ENCODE measurements at places on chromosomes 6 and 20.

DNA sequence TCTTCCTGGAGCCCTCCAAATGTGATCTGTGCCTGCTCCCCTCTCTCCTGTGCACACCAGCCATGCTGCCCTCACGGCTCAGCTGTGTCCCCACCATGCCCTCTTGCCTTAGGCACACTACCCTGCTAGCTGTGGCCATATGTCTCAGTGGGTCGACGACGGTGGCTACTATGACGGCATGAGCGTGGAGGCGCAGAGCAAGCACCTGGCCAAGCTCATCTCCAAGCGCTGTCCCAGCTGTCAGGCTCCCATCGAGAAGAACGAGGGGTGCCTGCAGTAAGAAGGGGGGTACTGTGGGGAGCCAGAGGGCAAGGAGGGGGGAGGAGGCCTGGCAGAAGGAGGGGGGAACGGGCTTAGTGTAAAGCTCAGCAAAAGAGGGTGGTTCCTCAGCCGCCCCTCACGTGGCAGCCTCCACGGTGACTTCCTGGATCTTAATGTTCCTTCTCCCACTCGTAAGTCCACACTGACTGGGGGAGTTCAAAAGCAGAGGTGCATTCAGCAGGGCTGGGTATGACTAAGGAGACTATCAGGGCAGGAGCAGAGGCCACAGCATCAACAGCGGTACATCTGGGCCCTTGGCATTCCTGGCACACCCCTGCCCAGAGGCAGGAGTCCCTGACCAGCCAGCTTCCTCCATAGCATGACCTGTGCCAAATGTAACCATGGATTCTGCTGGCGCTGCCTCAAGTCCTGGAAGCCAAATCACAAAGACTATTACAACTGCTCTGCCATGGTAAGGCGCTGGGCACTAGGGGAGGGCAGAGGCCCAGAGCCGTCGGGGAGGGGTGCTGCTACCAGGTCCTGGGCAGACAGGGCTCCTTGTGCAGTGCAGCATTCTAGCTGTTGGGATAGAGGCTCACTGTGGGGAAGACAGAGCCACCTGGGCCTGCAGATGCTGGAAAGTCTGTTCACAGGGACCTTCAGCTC, 8.0 kb downstream of the DNPH1 start:
- no peak for DNase-seq

DNA sequence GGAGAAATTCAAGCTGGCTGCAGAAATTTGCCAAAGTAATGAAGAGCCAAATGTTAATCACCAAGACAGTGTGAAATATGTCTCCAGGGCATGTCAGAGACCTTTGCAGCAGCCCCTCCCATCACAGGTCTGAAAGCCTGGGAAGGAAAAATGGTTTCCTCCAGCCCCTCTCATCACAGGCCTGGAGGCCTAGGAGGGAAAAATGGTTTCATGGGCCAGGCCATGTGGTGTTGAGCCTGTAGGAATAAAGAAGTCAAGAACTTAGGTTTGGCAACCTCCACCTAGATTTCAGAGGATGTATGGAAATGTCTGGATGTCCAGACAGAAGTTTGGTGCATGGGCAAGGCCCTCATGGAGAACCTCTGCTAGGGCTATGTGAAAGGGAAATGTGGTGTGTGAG, 185.0 kb downstream of the SLC35F1 start:
- no peak for DNase-seq

- no peak for DNase-seq
Measured at GRCh38 chr6:163892824-163893561, 478.5 kb downstream of the QKI start.

- no peak for DNase-seq
Measured at GRCh38 chr6:25963426-25964123, 973 bp downstream of the TRIM38 start.

DNA sequence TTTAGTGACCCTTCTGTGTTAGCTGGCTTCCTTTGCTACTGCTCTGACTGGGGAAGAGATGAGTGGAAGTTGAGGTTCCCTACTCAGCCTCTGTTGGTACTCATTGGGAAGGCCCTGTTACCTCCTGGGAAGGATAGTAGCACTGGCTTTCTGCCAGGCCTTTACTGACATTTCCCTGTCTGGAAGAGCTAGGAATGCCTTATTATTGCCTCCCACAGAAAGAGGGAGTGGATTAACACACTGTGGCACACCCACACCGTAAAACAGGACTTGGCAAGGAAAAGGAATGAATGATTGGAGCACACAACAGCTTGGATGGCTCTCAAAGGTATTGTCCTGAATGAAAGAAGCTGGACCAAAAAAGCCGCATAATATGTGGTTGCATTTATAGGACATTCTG, 12.2 kb downstream of the ZNF831 start:
- no peak for DNase-seq

DNA sequence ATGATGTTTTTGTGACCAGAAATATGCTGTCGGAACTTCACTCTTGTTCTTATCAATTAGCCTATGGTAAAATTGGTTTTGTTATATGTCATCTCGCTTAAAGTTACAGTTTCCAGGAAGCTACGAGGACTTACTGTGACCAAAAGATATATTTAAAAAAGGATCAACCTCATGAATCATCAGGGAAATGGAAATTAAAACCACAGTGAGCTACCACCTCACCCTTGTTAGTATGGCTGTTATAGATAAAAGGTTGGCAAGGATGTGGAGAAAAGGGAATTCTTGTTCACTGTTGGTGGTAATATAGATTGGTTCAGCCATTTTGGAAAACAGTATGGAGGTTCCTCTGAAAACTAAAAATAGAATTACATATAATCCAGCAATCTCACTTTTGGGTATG, 14.3 kb upstream of the INSM1 start:
- DNase-seq: no peak

GRCh38 chr20:4729265-4729664, 7.6 kb downstream of the PRND start:
- no peak for DNase-seq

DNA sequence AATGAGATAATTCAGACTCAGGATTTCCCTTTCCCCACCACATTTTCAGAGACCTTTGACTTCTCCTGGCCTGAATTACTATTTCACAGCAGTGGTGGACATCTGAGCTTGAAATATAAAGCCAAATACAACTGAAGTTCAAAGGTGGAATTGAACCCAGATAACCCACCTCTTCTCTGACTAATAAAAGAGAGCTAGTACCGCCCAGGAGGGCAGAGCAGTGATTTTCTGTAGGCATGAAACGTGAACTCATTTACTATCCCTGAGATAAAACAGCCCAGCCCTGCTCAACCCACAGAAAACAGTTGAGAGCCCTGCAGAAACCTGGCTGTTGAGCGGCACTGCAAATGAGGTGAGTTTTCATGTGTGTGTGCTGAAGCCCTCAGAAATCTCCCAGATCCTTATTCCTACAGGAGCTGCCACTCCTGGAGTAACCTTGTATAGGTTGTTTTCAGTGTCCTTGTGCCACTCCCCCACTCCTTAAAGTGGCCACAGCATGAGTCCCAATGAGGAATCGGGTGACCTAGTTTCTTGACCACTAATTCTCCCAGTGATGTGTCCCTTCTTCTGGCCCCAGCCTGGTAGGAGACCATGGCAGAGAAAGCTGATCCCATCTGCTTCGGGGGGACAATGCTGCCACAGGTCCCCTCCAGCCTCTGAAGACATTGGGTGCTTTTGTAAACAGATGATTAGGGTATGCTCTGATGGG, 99.2 kb downstream of the NOL4L start:
- no peak for DNase-seq

DNA sequence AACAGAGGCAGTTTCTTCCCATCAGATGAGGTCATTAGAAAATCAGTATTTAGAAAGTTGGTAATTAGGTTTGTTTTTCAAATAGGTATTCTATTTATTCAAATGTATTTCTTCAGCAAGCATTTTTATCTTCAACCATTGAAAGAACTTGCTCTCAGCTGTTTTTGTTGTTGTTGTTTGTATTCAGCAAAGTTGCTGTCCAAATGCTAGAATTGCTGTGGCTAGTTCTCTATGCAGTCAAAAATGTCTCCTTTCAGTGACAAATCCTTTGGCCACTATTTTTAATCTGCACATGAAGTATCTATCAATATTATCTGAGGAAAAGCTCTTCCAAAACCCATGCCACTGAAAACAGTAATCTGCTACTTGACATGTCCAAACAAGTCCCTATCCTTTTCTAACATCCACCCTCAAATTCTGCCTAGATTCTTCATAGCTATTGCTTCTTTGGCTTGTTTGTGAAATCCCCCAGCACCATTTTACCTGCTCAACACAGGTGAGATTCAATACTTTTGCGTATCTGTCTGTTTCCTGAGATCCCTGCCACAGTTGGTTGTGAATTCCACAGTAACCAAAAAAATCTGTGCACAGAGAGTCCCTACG, 1005.4 kb downstream of the GRIK2 start:
- no peak for DNase-seq

GRCh38 chr20:4369798-4370124, 351.9 kb upstream of the PRND start:
- no peak for DNase-seq

DNA sequence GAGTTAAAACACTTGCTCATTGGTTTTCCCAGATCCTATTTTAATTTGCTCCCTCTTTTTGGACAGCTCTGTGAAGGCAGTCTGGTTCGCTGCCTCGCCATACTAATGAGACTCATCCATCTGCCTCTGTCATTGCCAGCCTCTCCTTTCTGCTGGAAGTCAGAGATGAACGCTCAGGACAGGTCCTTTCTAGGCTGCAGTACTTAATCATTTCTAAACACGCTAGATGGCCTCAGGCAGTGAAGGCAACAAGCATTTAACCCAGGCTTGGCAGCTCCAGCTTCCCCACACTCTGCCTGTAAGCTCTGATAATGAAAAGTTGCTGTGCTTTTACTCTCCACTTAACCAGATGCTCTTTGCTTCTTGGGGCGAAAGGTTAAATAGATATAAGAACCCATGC, 286.7 kb upstream of the POU3F2 start:
- DNase-seq: peak; percentile 23

DNA sequence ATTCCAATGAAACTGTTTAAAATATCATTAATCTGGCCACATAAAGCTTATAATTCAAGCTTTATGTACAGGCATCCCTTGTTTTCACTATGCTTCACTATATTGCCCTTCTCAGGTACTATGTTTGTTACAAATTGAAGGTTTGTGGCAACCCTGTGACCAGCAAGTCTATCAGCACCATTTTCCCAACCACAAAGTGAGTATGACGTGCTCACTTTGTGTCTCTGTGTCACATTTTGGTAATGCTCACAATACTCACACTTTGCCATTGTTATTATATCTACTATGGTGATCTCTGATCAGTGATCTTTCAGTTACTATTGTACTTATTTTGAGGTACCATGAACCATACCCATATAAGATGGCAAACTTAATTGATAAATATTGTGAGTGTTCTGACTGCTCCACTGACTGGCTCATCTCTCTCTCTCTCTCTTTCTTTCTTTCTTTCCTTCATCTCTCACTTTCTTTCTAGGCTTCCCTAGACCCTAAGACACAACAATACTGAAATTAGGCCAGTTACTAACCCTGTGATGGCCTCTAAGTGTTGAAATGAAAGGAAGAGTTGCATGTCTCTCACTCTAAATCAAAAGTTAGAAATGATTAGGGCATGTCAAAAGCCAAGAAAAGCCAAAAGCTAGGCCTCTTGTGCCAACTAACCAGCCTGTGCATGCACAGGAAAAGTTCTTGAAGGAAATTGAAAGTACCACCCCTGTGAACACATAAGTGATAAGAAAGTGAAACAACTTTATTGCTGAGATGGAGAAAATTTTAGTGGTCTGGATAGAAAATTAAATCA, 227.9 kb downstream of the BCAS1 start:
- DNase-seq: no peak

- no peak for DNase-seq
Measured at GRCh38 chr20:53872561-53873229, 197.7 kb downstream of the BCAS1 start.

- DNase-seq: no peak
Measured at GRCh38 chr6:25346064-25346463, 66.9 kb downstream of the CARMIL1 start.

DNA sequence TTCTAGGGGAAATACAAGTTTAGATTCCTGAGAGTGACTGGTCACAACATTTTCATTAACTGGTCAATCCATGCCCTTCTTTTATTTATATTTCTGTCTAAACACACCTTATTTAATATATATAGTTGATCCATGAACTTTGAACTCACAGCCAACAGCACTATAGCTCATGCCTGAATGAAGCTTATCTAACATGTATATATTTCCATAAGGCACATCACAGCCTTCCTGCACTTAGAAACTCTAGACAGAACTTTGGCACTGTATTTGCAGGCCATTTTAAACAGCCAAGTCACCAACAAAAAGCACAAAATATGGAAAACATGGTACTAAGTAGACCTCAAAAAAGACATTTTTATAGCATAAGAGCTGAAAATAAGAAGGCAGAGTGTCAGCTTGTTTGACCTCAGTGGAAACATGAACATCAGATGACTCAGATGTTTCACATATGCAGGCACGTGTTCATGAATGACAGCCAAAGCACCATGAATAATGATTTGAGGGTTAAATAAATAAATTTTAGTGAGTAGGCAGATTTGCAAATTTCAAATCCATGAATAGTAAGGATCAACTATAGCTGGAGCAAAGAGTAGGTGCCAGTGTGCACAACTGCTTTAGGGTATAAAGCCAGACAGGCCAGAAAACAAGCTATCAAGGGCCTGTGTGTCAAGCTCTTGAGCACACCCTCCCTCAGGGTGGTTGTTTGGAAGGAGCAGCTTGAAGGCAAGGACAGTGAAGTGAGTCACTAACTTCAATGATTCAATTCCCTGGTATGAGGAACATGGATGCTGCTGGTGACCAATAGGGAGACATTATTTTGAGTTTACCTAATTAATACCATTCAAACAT, 88.9 kb upstream of the NT5E start:
- no peak for DNase-seq

GRCh38 chr6:119887666-119888065, 538.1 kb upstream of the MAN1A1 start:
- no peak for DNase-seq

DNA sequence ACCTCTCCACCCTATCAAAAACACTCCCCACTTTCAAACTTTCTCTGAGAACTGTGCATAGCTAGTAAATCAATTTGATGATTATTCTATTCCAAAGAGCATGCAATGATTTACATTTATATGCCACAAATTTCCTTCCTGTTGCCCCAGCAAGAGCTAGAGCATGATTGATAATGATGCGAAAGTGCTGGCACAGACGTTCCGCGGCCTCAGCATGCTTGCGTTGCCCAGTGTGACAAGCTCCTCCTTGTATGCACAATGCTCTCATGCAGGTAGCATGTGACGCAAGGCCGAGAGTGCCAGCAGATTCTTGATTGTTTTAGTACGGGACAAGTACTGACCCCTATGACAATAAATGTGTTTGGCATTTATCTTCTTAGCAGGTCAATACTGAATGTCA, 696.3 kb upstream of the SLC35B3 start:
- peak; percentile 12 for DNase-seq

DNA sequence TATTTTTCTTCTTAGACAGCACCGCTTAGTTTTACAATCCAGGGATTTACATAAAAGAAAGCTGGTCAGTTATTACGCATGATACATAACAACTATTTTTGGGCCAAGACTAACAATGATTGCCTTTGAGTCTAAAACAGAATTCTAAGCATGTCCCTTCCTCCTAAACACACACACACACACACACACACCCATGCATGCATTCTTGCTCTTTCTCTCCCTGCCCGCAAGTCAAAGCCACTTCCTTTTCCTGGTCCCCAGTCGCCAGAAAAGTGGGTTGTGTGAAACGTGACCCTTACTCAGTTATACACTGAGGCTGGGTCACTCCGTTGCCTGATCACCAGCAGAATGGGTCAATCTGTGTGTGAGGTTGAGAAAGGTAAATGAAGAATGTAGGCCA, 31.4 kb downstream of the FYN start:
- no peak for DNase-seq

- no peak for DNase-seq
Measured at GRCh38 chr6:151101816-151102694, 137.7 kb upstream of the AKAP12 start.

Measured in nephron progenitor cell (in vitro differentiated cells).